M059J (cell line): ENCODE measurements at places on chromosomes 12 and 14.

DNA sequence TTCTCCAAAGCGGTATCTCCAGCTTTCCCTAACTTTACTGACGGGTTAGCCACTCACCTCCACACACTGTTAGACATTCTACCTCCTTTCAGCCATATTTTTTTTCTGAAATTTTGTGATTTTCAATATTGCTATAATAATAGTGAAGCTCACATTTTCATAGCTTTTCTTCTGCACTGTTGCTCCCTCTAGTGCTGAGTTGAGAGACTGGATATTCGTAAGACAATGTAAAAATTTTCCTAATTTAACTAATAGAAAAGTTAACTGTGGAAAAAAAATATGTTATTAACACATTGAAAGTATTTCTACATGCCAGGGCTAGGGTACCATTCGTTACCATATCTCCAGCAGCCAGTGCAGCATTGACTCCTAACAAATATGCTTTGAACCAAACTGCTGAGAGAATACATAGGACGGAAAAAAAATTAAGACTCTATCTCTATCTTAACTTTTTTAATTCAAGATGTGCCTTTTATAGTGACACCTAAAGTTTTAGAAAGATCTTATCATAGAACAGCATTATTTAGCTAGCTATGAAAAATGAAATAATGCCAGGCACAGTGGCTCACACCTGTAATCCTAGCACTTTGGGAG, 48.7 kb upstream of the ABCC9 start:
- peak; percentile 2 for DNase-seq

GRCh38 chr14:24817212-24818057, 183.4 kb upstream of the GZMB start:
- DNase-seq: no peak

DNA sequence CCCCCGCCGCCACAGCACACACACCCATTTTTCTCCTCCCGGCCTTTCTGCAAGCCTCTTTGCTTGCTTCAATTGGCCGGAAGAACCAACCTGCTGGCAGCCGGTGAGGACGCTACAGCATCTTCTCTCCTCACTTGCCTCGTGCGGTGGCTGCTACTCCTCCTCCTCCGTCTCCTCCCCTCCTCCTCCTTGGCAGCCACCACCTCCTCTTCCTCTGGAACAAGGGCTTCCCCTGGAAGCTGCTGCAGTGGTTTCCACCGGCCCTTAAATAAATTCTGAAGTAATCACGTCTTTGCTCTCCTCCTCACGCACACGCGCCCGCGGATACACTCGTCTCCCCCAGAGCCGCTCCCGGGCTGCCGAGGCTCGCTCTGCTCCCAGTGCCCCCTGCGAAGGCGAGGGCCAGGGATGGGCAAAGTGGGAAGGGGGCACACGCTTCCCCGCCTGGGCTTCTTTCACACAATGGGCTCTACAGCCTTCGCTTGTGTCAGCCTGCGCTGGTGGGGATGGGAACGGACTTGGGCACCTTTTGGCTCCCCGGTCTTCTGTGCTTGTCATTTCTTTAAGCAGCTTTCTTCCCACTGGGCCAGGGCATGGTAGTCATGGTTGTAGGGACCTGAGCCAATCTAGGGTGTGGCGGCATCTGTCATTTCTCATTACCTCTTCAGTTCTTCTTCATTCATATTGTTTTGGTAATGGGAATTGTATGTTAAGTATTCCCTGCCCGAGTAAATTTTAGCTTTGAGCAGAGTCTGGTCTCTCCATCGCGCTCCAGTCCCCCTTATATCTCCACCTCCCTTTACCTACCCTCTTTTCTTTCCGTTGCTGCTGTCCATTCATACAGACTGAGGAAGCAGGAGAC, at the start of gene PPFIA2:
Gene PPFIA2, minus strand, starts transcription at position 161 of the 862 bp plus-strand sequence.
- DNase-seq: peak; percentile 2

GRCh38 chr14:75158843-75159614, 17.4 kb downstream of the TMED10 start:
- DNase-seq: no peak

DNA sequence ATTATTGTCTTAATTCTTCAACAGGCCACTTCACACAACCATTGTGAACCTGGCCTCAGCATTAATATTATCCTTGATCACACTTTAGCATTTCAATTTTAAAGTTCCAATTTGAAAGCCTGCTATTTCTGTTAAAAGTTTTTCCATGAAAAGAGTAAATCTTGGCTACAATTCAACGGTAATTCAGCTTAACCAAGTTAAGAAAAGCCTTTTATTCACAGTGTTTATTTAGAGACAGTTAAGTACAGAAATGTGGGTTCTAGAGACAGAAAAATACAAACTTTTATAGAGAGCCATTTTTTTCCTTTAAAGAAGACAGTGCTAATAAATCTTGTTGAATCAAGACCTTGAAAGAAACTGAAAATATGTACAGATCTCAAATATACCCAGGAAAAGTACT, 103.9 kb downstream of the NPAS3 start:
- no peak for DNase-seq

DNA sequence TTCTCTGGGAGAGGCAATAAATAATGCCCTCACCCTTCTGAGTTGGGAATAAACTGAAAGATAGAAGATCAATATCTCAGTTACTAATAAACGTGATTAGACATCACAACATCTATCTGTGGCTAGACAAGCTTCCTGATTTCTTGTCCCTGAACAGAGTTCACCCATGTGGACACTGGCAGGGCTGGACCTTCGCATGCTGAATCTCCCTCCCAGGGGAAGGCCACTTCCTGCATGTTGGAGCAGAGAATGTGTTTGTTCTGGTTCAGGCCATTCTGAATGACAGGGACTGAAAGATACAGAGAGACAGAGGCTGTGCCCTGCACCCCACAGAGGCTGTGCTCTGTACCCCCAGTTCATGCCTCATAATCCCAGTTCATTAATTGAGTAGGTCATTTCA, 132.6 kb downstream of the SLC38A1 start:
- DNase-seq: no peak

- no peak for DNase-seq
Measured at GRCh38 chr14:96806836-96807235, 9.7 kb downstream of the VRK1 start.

- peak; percentile 17 for DNase-seq
Measured at GRCh38 chr12:60308366-60308991, 712.6 kb downstream of the SLC16A7 start.

- peak; percentile 95 for DNase-seq
Measured at GRCh38 chr12:2613326-2614073, 181.3 kb upstream of the FKBP4 start.

- no peak for DNase-seq
Measured at GRCh38 chr12:42017051-42017450, 127.6 kb downstream of the GXYLT1 start.

- peak; percentile 71 for DNase-seq
Measured at GRCh38 chr12:116600959-116601918, 42.1 kb downstream of the MAP1LC3B2 start.

- no peak for DNase-seq
Measured at GRCh38 chr12:93341409-93342049, 36.2 kb upstream of the NUDT4 start.

DNA sequence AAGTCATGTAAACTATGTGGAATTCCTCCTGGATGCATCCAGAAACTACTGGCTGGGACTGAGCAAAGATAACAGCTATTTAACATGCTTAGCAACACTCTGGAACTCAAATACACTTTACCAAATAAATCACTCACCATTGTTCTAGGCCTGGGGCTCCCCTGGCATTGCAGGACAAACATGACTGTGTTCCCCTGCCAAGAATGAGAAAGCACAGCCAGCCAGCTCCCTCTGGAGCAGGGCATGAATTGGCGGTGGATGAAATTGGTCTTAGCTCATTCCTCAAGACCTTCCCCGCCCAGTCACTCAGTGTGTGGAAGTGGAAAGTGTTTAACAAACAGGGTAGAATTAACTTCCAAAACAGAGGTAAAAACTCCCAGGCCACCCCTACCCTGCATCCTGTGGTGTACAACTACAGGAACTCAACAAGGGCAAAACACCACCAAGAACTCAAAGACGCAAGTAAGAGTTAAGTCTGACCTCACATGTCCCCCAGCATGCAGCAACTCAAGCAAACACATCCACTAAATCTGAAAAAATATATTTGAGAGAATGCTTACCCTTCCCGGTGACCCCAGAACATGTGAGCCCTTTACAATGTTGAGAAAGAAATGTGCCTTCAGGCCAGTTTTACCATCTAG, 58.4 kb upstream of the BDKRB2 start:
- DNase-seq: peak; percentile 94

DNA sequence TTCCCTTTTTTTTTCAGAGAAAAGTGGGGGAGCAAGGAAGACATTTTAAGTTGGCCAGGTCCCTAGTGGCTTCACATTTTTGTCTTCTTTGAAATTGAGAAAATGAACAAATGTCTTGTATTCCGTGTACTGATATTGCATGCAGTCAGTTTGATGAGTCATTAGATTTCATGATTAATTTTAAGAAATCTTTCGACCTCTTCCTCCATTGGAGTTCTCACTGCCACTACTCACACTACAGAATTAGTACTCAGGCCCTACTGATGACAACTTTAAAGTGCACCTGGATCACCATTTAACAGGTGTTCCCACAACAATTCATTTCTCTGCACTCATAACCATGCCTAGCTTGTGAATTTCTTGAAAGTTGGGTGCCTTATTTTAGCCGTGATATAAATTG, 50.5 kb downstream of the SAMD4A start:
- DNase-seq: no peak

DNA sequence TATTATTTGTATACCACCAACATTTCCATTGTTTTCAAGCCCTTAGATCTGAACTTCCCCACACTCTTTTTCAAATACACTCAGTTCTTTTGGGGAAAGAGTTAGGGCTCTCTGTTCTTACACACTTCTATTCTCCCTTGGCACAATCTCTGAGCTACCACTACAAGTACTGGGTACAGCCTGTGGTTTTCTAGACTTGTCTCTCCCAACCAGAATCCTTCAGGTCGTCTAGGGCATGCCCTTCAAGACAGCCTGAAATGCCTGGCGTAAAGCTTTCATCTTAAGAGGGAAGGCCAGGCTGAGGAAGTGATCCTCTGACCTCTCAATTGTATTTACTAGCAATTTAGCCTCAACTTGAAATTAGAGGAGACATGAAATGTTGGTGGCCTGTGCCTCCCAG, 1442.0 kb downstream of the AACS start:
- DNase-seq: no peak

DNA sequence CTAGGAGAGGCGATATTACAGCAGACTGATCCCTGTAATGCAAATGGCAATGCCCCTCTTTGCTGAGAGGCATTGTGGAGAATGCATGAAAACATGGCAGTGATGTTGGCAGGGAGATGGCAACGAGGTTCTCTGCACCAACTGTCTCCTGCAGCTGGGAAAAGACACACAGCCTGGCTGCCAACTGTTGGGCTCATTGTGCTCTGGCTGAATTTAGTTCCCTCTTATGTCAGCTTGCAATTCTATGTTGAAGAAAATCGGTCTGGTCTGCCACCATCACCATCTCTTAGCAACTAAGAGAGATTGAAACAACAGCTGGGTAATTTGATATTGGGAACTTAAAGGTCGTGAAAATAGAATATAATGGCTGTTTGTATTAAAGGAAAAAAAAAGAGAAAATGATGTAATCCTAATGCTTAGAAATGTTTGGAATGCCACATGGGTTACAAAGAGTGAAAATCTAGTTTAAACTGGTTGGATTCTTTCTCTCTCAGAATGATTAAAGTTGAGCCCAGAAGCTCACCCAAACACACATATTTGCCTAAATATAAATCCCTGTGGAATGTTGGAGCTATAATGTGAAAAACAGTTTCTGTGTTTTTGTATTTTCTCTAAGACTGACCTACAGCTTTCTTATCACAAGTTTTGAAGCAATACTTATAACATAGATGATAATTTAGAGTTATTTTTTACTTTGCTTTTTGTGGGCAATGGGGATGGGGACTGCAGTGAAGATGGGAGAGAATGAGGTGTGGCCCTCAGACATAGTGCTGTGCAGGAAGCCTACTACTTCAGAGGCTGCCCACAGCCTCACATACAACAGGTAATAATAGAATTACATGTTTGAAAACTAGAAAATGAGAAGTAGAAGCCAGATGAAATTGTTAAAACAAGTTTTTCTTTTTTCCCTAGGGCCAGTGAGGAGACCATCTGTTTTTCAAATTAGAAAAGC, 143.7 kb downstream of the AKAP6 start:
- peak; percentile 59 for DNase-seq
